ENCODE measurements at places on chromosomes 5 and 9. TPM values are rescaled to one million over a fixed set of nuclear protein-coding genes. Genes with fewer than 3 reads are reported as not detected.

Gene CA9
- total RNA-seq = 0.56 TPM

Gene COL23A1
- not detected for total RNA-seq

Gene ARHGEF28
- 13.9 TPM for total RNA-seq

Gene ABO
- total RNA-seq = not detected

Gene FOXD4L3
- not detected for total RNA-seq

Gene MLANA
- not detected for total RNA-seq
